Posterior cingulate gyrus (tissue), 11 donors: ENCODE measurements at places on chromosomes 12 and 14.

- peak; percentile 54 for DNase-seq
Measured at GRCh38 chr12:113056631-113057488, at the start of gene DTX1. DTX1 (plus strand) TSS chr12:113056730; CDS start chr12:113058193, 1,463 bp downstream.

- no peak for DNase-seq
Measured at GRCh38 chr14:64478634-64479250, 13.4 kb downstream of the AKAP5 start.

DNA sequence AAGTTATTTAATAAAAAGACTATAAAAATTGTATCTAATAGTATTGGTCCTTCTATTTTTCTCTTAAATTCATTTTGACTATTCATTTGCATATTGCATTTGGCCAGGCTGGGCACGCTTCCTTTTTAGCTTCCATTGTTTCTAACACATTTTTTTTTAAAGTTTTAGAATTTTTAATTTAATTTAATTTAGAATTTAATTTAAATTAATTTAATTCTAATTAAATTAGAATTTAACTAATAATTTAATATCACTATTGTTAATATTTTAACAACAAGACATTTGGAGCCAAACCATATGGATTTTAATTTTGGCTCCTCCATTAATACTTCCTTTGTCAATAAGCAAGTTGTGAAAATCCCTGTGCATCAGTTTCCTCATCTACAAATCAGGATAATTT lies 856.9 kb upstream of the SEL1L start:
- no peak for DNase-seq

DNA sequence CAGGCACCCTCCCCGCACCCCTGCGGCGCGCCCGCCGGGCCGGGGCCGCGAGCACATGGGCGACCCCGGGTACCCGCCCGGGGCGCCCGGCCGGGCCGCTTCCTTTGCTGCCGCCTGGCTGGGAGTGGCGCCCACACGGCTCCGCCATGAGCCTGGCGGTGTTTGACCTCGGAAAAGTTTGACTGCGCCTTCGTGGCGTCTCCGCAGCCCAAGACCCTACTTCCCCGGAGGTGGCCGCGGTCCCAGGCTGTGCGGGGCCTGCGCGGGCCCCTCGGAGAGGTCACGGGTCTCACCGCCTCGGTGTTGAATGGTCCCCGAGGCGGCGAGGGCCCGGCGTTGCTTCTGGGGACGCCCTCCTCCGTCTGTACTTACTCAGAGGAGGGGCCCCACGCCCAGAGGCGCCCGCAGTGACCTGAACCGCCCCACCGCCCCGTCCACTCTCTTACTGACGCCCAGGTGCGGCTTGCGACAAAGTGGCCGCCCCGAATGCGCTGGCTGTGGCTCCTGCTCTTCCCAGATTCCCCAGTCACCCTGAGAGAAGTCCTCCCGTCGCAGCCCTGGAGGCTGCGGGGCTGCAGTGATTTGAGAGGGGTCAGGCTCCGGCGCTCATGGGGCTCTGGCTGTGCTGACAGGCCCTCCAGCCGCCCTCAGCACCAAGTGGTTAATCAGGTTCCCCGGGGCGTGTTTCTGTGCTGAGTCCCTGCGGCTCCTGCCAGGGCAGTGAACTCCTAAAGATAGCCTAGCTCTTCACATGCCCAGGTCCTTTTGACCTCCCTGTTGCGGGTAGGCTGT lies 5.8 kb downstream of the KMT5A start:
- DNase-seq = no peak

DNA sequence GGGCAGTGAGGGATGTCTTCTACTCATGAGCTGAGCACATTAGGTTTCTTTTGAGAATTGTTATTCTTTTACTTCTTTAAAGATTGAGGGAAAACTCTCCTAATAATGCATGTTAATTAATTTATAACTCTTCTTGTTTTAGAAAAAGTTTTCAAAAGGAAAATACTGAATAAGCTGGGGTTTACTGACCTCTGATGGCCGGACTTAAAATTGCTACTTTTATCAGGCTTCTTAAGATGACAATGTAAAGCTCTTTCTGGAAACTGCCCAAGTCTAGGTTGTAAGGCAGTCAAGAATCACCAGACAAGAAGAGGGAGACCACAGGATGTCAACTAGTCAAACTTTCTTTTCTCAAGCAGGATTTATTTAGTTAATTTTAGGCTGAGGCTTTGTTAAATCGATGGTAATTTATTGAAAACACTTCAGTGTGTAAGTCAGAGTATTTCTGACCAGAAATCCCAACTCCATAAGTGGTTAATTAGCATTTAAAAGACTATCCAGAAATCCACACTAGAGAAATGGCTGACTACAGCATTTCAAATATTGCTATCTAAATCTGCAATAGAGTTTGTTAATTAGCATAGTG lies 82.1 kb downstream of the AVPR1A start:
- no peak for DNase-seq

DNA sequence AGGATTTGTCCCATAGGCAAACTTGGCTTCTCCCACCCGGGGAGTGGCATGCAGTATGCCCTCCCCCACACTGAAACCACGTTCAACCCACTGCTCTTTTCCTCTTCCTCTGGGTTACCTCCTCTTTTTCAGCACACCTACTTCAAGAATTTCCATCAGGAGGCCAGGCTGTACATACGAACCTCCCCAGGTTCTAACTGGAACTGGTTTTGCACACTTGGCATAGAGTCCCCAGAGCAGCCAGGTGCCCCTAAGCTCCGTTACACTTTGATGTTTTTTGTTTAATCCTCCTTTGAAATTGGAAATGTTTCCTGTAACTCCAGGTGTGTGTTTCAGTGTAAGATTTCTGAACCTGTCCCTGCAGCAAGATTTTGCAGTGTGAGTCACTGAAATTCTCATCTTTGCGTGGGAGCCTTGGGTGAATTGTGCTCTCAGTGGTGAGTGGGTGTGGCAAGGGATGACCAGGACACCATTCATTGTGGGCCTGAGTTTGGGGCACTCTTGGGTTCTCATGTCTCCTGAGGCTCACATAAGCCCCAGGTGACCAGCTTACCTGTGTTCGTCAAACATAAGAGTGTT lies 18.2 kb downstream of the CD9 start:
- DNase-seq = no peak

- peak; percentile 74 for DNase-seq
Measured at GRCh38 chr14:105154476-105154871, 14.1 kb downstream of the JAG2 start.

DNA sequence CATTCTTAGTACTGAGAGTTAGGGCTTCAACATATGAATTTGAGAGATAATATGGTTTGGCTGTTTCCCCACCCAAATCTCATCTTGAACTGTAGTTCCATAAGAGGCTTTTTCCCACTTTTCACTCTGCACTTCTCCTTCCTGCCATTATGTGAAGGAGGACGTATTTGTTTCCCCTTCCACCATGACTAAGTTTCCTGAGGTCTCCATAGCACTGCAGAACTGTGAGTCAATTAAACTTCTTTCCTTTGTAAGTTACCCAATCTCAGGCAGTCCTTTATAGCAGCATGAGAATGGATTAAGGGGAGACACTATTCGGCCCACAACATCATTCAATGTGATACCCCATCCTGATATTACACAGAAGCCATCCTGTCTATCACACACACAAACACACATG lies 36.8 kb upstream of the ALG10B start:
- DNase-seq = no peak
